NCI-H1417 (cell line): ENCODE measurements at places on chromosomes 11 and 22.

- DNase-seq: no peak
Measured at GRCh38 chr11:1744137-1744886, 6.1 kb downstream of the IFITM10 start.

GRCh38 chr11:64025205-64025604, 10.5 kb upstream of the FLRT1 start:
- no peak for DNase-seq

DNA sequence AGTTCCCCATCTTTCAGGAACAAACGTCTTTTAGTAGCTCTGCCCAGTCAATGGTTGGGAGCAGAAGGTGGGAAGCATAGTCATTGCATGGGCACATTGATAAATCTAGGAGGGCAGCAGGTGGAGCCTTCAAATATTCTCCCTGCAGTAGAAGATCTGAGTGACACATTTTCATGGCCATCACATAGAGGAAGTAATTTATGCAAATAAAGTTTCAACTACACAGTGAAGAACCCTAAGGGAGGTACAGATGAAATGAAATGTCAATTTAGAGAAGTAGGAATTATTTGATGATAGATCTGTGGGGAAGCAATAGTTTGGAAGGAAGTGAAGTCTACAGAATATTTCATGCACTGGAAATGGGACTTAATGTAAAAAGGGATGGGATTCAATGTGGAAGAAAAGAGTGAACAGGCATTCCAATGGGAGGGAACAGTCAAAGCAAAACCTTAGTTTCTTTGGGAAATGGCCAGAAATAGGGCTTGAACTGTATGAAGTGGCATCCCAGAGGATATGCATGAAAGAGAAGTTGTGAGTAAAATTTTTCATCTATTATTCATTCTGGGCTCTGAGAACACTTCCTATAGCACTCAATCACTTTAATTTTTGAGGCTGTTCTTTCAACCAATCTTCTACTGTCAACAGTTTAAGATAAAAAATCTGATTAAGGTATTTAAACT, 256.2 kb upstream of the LUZP2 start:
- DNase-seq: no peak

GRCh38 chr11:12410006-12410728, 32.8 kb downstream of the PARVA start:
- DNase-seq: peak; percentile 2

DNA sequence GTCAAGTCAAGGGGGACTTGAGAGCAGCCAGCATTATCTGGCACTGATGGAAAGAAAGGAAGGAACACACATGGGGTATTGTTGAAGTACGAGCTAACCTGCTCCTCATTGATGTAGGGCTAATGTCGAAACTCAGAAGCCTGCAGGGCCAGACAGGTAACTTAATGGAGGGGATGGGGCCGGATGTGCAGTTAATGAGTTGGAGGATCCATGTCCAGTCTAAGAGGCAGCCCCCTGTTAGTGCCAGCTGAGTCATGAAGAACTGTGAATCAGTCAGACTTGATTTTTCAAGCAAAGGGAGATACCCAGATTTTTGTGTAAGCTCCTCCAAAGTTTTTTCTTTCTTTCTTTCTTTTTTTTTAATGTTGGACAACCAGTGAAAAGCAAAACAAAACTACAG, 65.6 kb downstream of the CECR2 start:
- no peak for DNase-seq

DNA sequence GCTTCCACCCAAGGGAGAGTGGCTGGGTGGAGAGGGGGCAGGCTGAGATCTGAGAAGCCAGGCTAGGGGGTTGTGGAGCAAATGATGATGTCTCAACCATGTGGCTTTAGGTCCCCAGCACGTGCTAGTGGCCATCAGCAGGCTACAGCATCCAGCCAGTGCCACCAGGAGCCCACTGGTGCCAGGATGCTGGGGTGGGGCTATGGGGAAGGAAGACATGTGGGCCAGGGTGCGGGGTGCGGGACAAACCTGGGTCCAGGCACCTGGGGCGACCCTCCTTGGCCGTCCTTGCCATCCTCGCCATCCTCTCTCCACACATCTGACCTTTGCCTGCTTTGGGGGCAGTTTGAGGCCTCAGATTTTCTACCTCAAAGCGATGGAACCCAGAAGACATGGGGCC, 104.3 kb downstream of the KCNQ1 start:
- no peak for DNase-seq

- DNase-seq: no peak
Measured at GRCh38 chr11:134338654-134339053, 6.9 kb downstream of the GLB1L2 start.

GRCh38 chr11:77470504-77470903, 3.4 kb downstream of the PAK1 start:
- DNase-seq: no peak

- no peak for DNase-seq
Measured at GRCh38 chr22:47168900-47169800, 406.7 kb downstream of the TBC1D22A start.

DNA sequence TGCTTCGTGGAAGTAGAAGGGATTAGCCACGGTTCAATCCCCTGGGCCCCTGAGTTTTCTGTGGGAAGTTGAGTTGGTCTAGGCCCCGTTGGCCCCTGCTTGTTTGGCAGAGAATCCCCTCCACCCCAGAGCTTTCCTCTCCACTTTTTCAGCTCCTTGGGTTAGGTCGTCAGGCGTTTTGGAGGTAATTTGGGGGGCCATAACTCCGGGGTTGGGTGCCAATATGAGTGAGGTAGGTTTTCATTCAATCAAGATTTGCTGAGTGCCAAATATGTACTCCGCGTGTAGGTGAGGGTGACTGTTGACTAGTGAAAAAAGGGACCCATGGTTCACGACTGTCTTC, 590 bp downstream of the ATG13 start:
- no peak for DNase-seq

DNA sequence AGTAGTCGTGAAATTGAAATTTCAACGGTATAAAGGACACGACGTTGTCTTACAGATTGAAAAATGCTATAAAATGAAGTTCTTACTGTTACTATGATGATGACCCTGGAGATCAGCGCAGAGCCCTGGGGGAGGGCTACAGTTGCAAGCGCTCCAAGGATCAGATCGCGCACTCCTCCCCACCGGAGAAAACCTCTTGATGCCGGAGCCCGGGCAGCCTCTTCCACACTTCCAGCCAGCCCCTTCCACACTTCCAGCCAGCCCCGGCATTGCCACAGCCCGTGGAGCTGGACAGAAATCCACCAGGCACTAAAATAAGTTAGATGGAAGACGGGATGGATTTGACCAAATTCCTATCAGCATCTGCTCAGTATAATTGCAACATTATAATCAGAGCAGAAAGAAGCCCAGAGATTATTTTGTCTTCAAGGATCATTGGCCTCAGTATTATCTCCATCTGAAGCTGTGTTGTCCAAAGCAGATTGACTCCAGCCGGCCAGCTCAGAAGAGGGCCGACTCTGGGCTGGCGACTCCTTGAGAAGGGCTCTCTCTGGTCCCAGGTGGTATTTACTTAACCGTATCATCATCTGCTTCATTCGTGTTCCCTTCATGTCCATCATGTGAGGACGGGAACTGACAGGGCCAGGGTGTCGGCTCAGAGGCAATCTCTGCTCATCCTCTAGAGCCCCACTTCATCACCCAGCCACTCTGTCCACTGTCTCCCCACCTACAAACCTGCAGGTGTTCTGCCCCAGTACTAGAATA, 777 bp upstream of the MICAL3 start:
- no peak for DNase-seq

DNA sequence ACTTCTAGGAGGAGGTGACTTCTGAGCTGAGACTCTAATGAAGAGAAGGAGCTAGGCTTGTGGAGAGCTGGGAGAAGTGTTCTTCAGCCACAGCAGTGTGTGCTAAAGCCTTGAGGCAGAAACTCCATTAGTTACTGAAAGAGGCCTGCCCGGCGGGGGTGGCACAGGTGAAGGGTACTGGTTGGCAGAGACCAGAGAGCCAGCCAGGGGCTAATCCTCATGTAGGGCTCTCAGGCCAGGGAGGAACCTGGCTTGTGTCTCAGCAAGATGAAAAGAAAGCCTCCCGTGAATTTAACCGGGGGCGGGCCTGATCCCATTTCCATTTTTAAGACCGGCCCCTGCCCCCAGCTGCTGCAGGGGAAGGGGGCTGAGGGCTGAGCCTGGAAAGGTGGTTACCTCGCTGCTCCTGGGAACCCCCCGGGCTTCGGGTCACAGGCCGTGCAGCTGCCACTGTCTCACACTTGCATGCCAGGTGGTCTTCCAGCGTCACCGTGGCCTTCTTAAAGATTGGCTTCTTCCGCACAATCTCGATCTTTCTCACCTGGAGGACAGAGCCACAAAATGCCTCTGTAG, 15.0 kb downstream of the PDGFB start:
- no peak for DNase-seq

DNA sequence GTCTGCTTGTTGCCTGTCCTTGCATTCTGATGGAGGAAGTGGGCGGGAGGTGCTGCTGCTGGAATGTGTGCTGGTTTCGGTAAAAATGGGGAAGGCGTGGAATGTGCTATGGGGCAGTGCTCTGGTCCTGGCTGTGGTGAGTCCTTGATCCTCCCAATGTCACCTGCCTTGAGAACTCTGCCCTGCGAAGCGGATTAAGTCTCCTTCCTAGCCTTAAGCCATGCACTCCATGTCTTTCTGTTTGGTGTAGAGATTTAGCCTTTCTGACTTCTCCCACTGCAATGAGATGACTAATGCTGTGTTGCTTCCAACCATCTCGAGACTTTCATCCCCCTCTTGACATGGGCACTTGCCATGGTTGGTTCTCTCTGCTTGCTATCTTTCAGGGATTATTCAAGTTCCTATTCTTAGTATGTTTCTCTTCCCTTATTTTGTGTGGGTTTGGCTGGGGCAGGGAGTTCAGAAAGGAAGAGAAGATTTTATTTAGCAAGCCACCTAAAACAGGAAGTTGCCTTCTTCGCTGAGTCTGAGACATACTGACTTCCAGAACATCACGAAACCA, 687.9 kb downstream of the NTM start:
- DNase-seq: no peak
